Chondrocyte (in vitro differentiated cells): ENCODE measurements at places on chromosomes 7 and 10.

- no peak for DNase-seq
- H3K4me3 ChIP-seq = no peak overlapping the region
- no peaks in the 10 kb centered on the region for H3K27me3 ChIP-seq
- peaks cover 20% of the 10 kb centered on the region for H3K4me1 ChIP-seq
Observed at GRCh38 chr7:140568021-140568813, 72.4 kb downstream of the DENND2A start.

DNA sequence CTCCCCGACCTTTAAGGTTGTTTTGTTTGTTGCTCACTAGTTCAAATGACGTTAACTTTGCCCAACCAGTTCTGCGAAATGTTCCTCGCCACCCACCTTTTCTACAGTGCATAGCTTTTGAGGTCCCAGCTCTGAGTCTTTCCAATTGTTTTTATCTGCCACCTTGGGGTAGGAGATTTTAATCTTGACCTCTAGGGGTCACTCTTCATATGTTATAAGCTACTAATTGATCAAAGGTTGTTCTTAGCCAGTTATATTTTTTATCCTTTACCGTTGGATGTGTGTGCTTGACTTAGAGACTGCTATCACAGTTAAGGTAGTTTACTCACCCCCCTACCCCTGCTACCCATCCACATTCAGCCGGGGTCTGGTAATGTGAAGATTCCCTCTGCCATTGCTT lies 372.4 kb downstream of the SUGCT start:
- H3K36me3 ChIP-seq = peaks cover 20% of the 10 kb centered on the region
- H3K27me3 ChIP-seq = no peaks in the 10 kb centered on the region
- H3K4me1 ChIP-seq = peaks cover 14% of the 10 kb centered on the region
- no peak overlapping the region for H3K27ac ChIP-seq
- DNase-seq = no peak
- no peak overlapping the region for H3K4me3 ChIP-seq

DNA sequence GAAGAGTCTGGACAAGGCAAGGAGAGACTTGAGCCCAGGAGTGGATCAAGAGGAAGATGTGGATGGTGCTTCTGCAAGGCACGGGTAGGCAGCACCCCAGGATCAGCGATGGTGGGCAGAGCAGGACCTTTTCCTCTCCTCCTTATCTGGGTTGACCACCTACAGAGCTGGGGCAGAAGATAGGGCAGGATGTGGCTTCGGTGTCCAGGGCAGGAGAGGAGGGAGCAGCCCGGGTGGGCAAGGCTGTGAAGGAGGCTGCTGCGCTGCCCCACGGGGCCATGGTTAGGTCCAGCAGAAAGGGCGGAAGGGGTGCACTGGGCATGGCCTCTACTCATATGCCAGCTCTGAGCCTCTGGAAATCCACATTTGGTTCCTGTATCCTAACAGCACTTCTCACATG lies 20.0 kb upstream of the PARP12 start:
- no peak overlapping the region for H3K27ac ChIP-seq
- DNase-seq = no peak
- peaks cover 4% of the 10 kb centered on the region for H3K36me3 ChIP-seq
- H3K4me1 ChIP-seq = peaks cover 5% of the 10 kb centered on the region
- H3K4me3 ChIP-seq = no peak overlapping the region

DNA sequence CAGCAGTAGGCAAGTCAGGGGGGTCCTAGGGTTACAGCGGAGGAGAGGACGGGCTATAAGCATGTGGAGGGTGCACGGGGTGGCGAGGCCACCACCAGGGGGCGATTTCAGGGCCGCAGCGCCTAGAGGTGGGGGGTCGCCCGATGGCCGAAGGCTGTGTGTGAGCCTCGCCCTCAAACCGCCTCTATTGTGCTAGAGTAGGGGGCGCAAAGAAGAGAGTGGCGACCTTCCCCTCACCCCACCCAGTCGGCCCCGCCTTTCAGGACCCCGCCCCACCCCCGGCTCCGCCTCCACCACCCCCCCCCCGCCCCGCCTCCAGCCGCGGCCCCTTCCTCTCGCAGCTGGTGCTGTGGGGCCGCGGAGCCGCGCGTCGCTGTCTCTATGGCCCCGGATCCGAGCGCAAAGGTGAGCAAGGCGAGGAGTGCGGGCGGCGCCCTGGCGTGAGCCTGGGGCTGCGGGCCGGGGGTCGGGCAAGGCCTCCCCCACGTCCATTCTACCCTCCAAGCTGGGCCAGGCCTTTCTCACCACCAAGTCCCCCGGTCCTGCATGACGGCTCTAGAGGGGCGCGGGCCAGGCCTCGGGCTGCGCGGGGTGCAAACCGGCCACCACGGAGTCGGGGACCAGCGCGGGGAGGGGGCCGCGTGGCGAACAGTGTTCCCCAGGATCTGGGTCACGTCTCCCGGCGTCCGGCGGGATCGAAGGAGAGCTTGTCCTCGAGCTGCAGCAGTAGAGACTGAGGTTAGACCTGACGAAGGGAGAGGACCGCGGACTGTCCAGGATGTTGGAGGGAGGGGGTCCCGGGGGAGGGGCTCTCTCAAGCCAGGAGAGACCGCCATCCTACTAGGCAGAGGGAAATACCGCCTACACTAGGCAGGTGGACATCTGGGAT lies at the start of gene SEMA4G:
TSS of gene SEMA4G (plus strand) at position 318 of the 889 bp plus-strand sequence. CDS start 3,409 bp downstream, outside the sequence.
- H3K36me3 ChIP-seq = no peaks in the 10 kb centered on the region
- DNase-seq = peak; percentile 77
- no peak within 1 kb of the TSS for H3K27ac ChIP-seq
- H3K4me3 ChIP-seq = peak within 1 kb of the TSS; percentile 70
- peaks cover 12% of the 10 kb centered on the region for H3K4me1 ChIP-seq
- no peaks in the 10 kb centered on the region for H3K27me3 ChIP-seq

DNA sequence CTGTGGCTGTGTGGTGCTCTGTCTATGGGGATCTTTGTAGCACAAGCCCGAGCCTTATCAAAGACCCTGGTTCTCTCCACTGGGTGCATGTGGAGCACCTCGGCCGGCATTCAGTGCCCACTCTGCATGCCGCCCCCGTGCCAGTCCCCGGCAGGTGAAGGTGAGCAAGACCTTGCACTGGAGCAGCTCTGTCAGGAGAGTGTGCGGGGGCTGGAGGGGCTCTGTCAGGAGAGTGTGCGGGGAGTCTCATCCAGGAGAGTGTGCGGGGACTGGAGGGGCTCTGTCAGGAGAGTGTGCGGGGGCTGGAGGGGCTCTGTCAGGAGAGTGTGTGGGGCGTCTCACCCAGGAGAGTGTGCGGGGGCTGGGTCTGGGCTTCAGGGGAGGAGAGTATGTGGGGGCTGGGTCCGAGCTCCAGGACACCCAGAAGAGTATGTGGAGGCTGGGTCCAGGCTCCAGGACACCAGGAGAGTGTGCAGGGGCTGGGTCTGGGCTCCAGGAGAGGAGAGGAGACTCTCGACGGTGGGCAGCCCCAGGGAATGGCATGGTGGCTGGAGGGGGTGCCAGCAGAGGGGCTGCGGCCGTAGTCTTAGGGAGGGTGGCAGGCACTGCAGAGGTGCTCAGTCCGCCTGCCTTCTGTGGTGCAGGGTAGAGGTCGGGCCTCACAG lies 40.8 kb downstream of the INPP5A start:
- peaks cover 3% of the 10 kb centered on the region for H3K36me3 ChIP-seq
- peak; percentile 81 for DNase-seq
- no peak overlapping the region for H3K27ac ChIP-seq
- H3K4me1 ChIP-seq = peaks cover 17% of the 10 kb centered on the region
